Activated CD8-positive, alpha-beta memory T cell treated with anti-CD3 and anti-CD28 coated beads, Interleukin-2, amount 50 U/mL, for 4 hours (primary cell): ENCODE measurements at places on chromosomes 11 and 22.

DNA sequence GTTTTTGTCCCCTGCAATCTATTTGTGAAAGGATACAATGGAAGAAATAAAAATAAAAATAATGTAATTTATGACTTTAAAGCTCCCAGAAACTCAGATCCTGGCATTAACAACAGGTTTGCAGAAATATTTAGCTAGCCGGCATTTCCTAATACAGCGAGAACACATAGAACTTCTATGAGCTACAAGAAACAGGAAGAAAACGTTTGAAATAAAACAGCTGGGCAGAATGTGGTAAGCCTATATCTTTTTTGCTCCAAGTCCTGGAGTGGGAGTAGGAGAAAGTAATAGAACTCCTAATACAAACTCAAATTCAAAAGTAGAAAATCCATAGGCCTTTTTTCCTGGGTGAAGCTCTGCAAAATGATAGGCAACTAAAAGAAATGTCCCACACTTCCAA, 29.6 kb upstream of the FIBIN start:
- no peak for DNase-seq

DNA sequence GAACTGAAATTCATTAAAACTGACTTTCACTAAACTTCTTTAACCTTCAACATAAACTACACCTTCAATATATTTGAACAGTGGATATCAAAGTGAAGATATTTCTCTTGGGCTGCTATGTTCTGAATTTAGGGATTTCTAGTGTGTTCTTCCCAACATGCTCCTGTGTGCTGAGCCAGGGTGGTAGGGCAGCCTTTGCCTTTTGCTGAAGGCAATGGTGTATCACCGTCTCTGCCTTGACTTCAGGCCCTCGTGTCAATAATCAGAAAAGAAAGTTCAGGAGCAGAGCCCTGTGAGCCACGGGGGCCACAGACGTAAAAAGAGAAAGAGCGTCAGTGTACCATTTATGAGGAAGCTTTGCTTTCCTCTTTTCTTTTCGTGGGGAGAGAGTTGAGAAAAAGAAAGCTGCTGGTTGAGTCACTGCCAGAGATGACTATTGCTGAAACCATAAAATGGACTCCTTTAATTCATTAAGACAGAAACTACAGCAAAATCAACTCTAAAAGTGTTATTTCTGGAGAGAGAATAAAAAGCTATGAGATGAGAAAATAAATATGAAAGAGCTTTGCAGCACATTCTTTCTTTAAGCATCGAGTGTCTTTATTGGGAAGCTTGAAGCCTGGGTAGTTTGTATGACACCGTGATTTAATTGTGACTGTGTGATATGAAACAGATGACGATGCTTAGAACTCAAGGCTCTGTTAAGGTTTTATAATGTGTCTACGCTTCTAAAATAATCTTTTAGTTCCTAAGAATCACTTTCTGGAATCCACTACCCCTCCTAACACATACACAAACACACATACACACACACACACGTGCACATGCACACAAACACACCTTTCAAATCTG, 271.8 kb upstream of the MTNR1B start:
- no peak for DNase-seq

GRCh38 chr11:120858740-120859139, 165.2 kb upstream of the TBCEL start:
- no peak for DNase-seq

DNA sequence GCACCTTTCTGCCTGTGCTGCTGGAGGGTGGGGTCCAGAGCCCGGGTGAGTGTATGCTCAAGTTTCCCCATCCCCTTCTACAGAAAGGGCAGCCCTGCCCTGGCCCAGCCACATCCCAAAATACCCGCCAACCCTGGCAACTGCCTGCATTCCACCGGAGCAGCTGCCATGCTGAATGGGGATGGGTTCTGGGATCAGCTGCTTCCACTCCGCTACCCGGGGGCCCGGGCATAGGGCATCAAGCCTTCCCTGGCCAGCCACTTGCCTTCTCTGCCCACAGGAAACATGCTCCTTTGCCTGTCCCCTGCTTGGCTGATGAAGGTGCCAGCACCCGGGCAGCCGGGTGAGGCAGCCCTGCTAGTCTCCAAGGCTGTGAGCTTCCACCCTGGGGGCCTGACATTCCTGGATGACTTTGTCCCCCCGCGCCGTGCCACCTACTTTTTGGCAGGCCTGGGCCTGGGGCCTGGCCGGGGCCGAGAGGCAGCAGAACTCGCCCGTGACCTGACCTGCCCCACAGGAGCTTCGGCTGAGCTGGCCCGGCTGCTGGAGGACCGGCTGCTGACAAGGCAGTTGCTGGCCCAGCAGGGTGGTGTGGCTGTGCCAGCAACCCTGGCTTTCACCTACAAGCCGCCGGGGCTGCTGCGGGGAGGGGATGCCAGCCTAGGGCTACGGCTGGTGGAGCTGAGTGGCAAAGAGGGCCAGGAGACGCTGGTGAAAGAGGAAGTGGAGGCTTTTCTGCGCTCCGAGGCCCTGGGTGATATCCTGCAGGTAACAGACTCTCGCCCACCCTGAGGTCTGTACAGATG, 3.2 kb downstream of the CARNS1 start:
- DNase-seq = peak; percentile 26

- no peak for DNase-seq
Observed at GRCh38 chr11:59157433-59157832, 14.5 kb upstream of the DTX4 start.

- no peak for DNase-seq
Observed at GRCh38 chr22:40898850-40899357, 37.0 kb upstream of the DNAJB7 start.

- no peak for DNase-seq
Observed at GRCh38 chr11:134670247-134670782, 258.3 kb upstream of the B3GAT1 start.

DNA sequence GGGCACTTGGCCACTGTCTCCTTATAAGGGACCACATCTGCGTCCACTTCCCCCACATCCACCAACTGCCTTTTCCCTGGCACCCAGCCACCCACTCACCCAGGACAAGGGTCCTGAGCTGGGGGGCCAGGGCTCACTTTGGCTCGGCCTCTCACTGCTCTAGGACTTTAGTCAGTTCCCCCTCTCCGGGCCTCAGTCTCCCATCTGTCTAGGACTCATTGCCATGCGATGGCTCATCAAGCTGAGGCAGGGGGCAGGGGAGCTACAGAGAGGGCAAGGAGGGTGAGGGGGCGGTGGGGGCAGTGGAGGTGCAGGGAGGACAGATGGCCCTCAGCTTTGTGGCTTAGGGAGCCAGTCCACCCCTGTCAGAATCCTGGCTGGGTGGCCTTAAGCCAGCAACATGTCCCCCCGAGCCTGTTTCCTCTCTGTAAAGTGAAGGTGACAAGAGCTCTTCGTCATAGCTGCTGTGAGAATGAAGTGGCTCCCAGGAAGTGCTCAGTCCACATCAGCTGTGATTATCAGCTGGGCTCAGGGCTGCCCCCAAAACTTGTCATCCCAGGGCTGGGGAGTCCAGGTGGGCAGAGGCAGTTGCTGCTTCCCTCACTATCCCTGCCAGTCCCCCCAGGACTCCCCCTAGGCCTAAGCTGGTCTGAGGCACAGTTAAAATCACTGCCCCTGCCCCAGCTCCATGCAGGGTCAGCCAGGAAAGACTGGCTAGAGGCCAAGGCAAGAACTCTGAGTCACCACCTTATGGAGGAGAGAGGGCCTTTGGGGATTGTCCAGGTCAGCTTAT, 14.9 kb downstream of the RAC2 start:
- peak; percentile 45 for DNase-seq

DNA sequence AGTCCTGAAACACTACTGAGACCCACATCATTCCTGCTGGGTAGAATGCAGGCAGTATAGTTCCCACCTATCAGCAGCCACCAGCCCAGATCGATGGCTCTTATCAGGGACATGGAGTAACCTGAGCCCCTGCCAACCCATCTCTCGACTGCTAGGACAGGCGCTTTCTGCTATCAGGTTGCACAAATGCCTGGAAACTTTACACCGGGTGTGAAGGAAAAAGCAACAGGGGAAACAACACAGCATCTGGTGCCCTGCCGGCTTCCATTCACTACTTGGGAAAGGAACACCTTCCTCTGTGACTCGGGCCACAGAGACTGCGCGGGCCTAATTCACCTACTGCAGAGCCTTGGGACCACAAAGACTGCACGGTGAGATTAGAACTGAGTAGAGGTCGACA, 18.5 kb downstream of the RBFOX2 start:
- DNase-seq = no peak

DNA sequence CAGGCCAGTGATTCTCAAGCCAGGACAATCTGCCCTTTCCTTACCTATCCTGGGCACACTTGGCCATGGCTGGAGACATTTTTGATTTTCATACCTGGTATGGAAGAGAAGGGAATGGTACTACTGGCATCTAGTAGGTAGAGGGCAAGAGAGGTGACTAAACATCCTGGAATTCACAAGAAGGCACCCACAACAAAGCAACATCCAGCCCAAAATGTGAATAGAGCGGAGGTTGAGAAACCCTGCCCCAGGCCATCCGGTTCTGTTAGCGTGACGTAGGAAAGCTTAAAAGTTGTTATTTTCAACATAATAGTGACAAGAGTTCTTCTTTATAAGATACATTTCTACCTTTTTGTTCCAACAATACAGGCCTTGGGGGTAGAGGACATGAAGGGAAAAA, 114.9 kb upstream of the ALX4 start:
- no peak for DNase-seq

DNA sequence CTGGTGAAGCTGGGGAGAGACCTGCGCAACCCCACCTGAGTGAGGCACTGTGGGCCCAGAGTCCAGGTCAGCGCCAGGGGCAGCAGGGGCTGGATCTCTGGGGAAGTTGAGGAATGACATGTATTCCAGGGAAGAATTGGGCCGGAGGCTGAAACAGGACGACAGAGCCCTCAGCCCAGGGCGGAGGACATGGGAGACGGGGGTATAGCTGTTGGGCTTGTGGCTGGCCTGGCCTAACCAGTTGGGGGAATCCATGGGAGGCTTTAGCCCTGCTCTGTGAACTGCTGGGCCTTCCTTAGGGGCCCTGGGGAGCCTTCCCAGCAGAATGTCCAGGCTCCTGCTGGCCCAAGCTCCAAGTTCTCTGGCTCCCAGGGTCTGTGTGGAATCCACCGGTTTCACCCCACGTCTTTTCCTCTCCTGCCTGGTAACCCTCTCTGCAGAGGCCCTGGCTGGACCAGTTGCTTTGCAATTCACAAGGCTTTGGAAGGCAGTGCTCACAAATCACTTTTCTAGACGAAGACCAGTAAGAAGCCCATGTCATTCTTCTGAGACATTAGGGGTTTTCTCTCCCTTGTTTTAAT, 50.4 kb upstream of the KCNQ1OT1 start:
- no peak for DNase-seq

- DNase-seq = no peak
Observed at GRCh38 chr22:44127356-44127755, 53.4 kb upstream of the PARVG start.

- no peak for DNase-seq
Observed at GRCh38 chr22:39728236-39728860, 157.8 kb downstream of the CACNA1I start.

DNA sequence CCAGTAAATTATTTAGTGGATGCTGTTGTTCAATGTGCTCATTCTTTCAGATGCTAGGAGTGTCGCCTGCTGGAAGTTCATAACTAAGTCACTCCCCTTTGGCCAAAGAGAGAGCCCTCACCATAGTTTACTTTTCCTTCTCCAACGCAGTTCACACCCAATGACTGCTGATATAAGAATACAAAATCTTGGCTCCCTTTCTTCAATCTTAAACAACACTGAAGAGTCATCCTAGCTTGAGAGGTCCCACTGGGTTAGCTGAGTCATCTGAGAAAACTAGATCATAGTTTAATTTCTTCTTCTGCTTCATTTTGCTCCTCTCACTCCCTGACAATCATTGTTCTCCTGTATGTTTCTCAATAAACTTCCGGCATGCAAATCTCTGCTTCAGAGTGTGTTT, 5.4 kb upstream of the OR52L1 start:
- no peak for DNase-seq

DNA sequence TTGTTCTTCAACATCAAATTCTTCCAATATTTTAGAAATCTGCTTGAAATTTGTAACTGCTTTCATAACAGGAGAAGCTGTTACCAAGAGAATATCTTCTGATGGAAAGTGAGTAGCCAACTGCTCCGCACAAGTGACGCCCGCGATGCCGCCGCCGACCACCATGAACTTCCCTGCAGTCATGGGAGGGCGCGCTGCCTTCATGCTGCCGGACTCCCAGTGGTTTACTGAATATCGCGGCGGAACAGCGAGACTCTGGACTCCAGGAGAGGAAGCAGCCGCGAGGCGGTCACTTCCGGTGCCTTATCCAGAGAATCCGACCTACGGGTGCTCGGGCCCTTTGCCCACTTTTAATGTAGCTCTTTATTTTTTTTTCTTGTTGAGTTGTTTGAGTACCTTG, 190.6 kb downstream of the GUCY1A2 start:
- no peak for DNase-seq

DNA sequence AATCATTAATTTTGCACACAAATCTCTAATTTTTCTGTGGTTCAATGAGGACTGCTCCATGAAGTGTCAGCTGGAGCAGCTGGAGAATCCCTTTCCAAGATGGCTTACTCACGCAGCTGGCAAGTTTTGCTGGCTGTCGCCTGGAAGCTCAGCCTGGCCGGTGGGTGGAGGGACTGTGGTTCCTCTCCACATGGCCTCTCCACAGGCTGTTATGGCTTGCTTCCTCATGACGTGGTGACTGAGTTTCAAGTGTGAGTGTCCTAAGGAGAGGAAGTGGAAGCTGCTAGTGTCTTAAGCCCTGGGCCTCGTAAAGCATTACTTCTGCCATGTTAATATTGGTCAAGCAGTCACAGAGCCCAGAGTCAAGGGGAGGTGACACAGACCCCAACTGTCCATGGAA, 14.0 kb upstream of the NRIP3 start:
- no peak for DNase-seq

DNA sequence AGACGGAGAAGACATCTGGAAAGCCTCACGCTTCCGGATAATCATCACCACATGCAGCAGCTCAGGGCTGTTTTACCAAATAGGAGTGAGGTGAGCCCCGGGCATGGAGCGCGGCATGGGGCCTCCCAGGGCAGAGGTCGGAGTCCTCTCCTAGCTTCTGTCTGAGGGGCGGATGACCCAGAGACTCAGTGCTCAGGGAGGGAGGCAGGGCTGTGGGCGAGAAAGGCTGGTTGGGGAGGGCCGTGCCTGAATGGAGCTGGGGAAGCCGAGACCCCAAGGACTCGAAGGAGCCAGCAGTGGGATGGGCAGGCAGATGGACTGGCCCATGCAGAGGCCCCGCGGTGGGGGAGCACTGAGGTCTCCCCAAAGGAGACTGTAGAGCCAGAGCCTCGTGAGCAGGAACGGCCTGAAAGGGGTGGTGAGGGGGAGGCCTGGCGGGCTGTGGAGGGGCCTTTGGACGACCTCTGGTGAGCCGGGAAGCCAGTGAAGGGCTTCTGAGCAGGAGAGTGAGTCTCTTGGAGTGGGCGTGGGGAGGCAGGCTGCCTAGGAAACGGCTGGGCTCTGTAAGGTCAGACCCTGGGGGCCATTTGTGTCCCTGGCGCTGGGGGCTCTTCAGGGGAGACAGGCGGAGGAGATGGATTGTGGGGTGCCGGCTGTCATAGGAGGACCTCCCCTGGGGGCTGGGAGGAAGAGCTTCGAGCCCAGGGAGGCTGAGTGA, 24.7 kb upstream of the PANX2 start:
- DNase-seq = no peak

- DNase-seq = no peak
Observed at GRCh38 chr11:45939836-45940235, 17.4 kb downstream of the LARGE2 start.

- no peak for DNase-seq
Observed at GRCh38 chr11:34601085-34601444, 19.8 kb upstream of the EHF start.

GRCh38 chr11:6486256-6486655, 5.0 kb downstream of the TIMM10B start:
- no peak for DNase-seq
